Retina (tissue), 1 donor: ENCODE measurements at places on chromosomes 7 and 10.

GRCh38 chr7:119545118-119545517, 727.9 kb upstream of the KCND2 start:
- no peak for DNase-seq

- no peak for DNase-seq
These were observed 742.3 kb downstream of the TNS3 start for GRCh38 chr7:46839651-46840050.

DNA sequence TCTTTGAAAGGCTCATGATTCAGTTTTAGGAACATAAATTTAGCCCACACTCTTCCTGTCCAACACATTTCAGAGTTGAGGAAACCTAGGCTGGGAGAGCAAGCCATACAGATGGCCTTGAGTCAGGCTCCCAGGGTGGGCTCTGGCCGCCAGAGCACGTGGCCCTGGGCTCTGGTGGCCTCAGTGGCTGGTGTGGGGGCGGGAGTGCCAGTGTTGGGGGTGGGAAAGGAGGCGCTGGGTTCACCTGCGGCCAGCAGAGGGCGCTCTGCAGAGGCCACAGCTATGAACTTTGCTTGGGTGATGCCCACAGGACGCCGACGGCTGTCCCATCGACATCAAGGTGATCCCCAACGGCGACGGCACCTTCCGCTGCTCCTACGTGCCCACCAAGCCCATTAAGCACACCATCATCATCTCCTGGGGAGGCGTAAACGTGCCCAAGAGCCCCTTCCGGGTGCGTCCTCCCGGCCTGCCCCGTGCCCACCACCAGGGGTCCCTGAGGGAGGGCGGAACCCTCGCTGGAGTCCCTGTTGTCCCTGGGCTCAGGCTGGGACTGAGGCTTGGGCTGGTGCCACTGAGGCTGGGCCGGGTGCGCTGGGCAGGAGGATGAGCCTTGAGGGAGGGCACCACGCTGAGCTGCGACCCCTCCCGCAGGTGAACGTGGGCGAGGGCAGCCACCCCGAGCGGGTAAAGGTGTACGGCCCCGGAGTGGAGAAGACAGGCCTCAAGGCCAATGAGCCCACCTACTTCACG, 11.9 kb downstream of the FLNC start:
- peak; percentile 49 for DNase-seq

GRCh38 chr7:22234227-22234626, 122.7 kb downstream of the RAPGEF5 start:
- no peak for DNase-seq

DNA sequence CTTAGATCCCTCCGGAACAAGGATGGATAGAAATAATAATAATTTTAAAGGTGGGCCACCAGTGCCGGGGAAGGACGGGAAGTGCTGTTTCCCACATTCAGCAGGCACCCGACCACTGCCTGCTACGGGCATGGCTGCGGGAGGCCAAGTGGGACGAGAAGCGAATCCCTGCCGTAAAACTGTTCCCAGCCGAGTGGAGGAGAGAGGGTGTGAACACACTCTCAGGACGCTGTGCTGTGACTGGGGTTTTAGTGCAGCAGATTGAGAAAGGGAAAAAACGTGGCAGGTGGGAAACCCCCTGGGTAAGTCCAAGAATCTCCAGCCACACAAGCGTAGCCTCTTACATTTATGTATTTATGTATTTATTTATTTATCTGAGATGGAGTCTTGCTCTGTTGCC, 158.8 kb downstream of the DNAJB6 start:
- DNase-seq: no peak

DNA sequence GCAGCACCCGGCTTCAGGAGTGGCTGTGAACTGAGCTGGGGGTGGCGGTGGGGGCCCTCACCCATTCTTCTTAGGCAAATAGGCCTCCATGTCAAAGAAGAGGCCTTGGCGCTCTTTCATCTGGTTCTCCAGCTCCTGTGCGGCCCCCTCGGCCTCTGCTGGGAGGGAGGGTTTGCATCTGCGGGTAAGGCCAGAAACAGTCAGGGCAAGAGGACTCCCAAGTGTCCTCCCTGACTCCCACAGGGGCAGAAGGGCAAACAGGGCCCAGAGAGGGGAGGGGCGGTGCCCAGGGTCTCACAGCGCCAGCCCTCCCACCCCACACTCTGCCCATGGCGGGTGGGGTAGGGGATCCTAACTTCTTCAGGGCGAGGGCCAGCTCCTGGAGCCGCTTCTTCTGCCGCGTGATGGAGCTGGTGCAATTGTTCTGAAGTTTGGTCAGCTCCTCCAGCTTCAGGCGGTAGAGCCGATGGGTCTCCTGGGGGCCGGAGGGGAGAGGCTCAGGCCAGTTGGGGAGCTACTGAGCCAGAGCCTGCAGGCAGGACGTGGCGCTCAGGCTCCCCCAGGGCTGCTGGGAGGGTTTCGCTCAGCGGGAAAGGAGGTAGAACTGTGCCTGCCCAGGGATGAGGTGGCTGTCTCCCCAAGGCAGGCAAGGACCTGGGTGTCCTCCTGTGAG, 2.2 kb downstream of the TMEM120A start:
- DNase-seq: no peak

DNA sequence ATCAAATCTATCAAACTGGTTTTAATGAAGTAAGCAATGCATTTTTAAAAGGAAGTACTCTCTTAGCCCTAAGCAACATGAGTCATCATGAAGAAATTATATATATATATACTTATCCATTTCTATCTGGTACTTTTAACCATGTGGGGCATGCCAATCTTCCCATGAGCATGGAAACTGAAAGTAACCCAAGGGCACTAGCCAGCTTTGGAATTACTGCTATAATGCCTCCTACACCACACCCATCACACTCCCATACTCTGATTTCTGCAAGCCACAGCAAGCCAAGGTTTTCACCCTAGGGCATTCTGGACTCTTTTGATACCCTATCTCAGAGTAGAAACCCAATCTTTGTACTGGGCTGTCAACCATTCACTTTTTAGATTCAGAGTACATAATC, 204.6 kb downstream of the IMMP2L start:
- no peak for DNase-seq

DNA sequence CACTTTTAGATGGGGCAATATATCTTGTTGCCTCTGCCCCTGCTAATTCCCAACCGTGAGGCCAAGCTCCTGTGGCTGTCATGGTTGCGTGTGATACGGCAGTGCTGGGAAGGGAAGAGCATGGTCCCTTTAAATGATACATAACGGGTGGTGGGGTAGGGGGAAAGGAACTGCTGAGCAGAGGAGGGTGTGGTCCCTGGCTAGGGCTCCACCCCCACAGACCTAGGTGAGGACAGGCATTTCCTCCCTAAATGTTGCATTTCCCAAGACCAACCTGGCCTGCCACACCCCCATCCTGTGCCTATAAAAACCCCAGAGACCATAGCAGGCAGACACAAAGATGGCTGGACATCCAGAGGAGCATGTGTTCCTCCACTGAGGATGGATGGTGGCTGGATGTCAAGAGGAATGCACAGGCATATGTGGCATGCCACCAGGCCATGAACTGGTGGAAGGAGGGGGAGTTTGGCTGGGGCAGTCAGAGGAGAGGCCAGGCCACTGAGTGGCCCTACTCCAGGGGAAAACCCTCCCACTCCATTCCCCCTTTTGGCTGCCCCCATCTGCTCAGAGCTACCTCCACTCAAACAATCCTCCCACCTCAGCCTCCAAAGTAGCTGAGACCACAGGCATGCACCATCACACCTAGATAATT, 104.0 kb downstream of the PLXDC2 start:
- no peak for DNase-seq

DNA sequence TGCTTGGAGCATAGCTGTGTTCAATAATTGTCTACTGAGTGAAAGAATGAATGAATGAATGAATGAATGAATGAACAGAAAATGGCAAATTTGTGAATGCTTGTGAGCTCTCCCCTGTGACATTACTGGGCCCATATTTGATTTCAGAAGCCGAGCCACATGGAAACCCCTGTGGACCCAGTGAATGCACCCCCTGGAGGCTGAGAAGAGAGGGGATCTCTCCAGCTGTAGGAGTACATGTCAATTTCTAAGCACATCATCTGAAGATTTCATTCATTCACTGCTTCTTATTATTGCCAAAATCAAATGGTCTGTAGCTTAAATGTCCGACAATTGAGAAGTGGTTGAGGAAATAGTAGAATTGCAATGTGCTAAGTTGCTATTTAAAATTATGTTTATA, 58.3 kb upstream of the DOCK1 start:
- DNase-seq: no peak

DNA sequence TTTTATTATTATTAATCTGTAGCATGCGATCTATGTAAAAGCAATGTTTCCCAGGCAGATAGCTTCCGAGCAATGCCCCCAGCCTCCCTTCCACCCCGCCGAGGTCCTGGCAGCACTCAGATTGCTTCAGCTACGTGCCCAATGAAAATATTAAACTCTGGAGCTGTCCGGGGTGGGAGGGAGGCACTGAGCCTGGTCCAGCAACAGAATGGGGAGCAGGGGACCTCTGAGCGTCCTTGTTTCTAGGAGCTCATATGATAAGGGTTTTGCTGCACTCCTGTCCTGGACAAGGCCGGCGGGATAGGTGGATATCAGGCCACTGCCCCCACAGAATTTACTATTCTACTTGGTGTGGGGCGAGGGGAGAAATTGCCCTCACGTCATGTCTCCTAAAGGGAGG, 44.5 kb upstream of the CDK1 start:
- peak; percentile 14 for DNase-seq

- DNase-seq: peak; percentile 51
These were observed 92.2 kb upstream of the LRRC4 start for GRCh38 chr7:128123291-128124037.

DNA sequence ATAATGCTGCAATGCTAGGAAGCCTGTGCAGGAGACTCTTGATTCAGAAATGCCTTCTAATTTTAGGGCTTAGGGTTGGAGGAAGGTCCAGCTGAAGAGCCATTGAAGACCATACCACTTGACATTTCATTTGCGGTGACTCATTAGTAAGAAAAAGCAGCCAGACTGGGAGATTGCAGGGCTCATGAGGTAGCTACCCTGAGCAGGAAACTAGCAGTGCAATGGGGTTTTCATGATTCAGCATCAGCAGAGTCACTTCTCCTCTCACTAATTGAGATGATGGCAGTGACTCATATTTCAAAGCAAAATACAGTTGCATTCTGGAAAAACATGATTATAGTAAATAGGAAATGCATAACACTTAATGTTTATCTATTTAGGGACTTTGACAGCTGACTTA, 434.1 kb downstream of the DNAJB9 start:
- DNase-seq: no peak

DNA sequence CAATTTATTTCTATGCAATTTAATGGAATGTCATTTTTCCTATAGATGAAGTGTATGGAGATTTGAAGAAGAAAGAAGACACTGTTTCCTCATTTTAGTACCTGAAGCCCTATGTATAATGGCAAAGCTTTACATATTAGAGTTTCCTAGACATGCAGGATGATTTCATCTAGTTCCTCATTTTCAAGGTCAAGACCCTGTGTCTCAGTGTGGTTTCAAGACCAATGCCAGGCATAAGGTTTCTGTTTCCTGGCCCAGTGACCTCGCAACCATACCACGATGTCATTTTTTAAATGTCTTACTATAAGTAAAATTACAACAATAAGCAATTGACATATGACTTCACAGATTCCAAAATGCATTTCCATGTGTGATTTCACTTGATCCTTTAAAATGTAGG, 336.5 kb upstream of the PRKCQ start:
- no peak for DNase-seq

DNA sequence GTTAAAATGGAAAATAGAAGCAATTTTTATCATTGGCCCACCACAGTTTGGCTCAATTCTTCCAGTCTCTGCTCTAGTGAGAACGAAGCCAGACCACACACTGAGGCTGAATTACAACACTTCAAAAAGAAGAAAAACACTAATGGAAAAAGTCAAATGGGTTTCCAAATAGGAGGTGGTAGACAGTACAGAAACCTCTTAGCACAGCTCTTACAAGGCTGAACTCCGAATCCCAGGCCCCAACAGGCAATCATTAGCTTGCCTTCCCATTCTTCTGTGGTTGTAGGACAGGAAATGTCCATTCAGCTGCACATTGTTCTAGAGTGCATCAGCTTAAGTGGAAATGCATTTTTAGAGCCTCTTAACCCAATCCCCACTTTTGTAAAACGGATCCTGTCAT, 115.1 kb upstream of the MEOX2 start:
- no peak for DNase-seq

GRCh38 chr10:97814996-97815395, 34.6 kb upstream of the GOLGA7B start:
- DNase-seq: no peak

GRCh38 chr10:45064998-45065397, 64.3 kb downstream of the ZNF22 start:
- DNase-seq: no peak

- no peak for DNase-seq
These were observed 124.5 kb downstream of the CXCL12 start for GRCh38 chr10:44260286-44260928.

DNA sequence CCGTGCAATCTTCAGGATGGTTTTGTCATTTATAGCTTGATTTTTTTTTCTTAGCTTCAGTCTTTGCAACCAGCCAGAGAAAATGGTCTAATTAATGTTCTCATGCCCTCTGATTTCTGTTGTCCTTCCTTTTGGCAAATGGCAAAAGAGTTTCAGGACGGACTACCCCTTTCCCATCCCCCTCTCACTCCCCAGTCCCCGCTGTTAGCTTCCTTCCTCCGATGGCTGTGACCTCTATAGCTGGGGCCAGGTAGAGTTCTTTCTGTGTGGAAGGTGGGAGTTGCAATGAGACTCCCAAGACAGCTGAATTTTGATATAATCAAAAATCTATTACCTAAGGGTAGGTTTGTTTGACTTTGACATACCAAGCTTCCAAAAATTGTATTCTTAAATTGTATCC, 362.0 kb downstream of the PAXIP1 start:
- no peak for DNase-seq

- DNase-seq: peak; percentile 49
These were observed 14.4 kb upstream of the DPYSL4 start for GRCh38 chr10:132172091-132173066.

GRCh38 chr7:136514776-136515175, 353.7 kb upstream of the CHRM2 start:
- no peak for DNase-seq

DNA sequence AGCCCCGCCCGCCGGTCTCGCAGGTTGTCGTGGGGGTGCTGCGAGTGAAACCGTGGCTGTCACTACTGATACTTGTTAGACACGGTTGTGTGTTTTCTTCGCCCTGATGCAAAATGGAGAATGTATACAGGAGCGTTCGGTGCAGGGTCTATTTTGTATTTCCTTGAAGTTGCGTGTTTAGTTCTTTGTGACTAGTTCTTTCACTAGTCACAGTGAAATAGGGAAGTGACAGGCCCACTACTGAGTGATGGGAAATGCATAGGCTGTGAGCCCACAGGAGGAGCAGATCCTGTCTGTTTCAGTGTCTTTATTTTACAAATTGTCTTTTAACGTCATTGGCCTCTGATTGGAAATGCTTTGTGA, 675 bp downstream of the ABRAXAS2 start:
- no peak for DNase-seq

DNA sequence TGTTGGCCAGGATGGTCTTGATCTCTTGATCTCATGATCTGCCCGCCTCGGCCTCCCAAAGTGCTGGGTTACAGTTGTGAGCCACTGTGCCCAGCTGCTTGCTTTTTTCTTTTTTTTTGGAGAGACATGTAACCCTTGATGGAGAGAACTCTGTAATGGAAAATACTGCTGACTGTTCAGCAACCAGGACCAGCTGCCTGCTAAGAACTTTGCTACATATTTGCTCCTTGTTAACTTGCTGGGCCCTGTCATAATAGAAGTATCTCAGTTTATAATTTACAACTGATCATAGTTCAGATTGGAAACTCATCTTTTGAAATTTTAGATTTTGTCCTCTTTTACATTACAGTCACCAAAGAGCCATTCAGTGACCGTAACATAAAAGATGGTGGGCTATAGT, 34.9 kb downstream of the TASOR2 start:
- DNase-seq: no peak

- no peak for DNase-seq
These were observed 654.0 kb downstream of the KCNMA1 start for GRCh38 chr10:76983624-76984023.
